ENCODE measurements at places on chromosomes 6 and 20.

DNA sequence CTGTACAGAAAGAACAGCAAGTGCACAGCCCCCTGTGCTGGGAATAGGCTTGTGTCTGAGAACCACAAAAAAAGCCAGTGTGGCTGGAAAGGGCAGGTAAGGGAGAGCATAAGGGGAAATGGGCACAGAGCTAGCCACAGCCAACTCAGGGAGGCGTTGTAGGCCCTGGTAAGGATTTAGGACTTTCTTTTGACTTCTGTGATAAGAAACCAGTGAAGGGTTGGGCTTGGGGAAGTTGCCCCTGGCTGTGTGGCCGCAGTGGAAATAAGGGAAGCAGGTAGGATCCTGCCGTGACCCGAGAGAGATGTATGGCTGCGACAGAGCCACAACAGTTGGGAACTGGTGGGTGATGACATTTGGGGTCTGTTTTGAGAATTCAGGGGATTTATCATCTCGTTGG lies 30.0 kb upstream of the PHACTR2 start:
- DNase-seq = no peak

- DNase-seq = no peak
These were observed 29.2 kb downstream of the MBOAT1 start for GRCh38 chr6:20182926-20183521.

DNA sequence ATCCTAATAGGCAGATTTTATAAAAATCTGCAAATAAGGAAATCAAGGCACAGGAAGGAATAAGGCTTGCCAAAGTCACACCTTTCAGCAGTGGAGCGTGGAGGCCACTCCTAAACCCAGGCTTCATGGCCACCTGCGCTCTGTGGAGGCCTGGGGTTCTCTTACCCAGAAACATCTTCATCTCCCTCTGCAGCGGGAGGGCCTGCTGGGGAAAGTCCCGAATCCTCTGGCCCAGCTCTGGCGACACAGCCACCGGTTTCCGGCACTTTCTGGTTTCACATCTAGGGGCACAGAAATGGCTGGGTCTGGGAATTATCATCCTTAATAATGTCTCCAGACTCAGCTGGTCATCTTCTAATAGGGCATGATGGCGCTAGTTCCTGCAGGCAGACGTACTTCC lies 4.2 kb downstream of the TRIM10 start:
- no peak for DNase-seq

DNA sequence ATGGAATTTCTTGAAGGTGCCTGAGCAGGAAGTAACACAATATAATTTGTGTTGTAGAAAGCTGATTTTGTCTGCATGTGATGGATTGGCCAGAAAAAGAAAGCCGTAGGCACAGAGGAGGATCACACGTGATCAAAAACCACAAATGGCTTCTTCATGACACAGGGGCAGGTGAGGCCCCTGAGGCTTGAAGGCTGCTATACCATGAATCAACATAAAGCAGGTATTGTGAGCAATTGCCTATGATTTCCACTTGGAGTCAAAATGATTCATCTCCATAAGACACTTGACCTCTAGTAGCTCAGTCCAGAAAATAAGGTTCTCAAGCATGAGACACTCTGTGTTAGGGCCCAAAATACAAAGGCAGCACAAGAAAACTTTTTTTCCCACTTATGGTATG lies 42.4 kb upstream of the EYA4 start:
- no peak for DNase-seq

DNA sequence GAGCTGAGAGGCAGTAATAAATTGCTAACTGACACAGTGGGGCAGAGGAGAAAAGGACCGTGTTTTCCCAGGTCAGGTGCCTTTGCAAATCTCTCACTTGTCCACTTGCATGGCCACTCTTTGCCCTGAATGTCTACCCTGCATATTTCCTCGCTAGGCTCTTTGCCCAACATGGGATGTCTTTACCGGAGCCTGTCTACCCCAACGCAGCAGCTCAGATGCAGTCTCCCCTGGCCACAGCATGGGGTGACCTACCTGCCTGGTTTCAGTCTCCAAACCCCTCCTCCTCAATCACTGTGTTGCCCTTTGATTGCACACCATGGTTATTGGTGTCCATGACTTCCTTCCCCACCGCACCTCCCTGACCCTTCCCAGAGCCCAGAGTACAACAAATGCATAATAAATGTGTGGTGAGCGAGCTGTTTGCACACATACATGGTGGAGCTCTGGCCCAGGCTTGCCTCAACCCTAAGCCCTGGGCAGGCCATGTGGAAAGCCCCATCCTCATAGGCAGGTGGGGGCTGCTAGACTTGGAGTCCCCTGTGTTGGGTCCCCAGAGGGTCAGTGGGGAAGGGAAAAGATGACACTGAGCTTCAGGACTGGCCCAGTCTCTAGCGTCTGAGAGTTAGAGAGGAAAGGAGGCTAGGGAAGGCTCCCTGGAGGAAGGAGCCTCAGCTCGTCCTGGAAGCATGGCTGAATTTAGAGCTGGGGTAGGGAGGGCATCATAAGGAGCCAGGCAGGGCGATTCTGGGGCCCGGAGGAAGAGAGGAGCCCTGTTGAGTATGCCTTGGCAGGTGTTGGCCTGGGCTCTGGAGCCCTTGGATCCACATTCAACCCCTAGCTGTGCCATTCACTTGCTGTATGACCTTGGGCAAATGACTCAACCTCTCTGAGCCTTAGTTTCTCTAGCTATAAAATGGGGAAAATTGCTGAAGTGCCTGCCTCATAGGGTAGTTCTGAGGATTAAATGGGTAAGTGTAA lies 4.4 kb upstream of the BPIFB6 start:
- no peak for DNase-seq

DNA sequence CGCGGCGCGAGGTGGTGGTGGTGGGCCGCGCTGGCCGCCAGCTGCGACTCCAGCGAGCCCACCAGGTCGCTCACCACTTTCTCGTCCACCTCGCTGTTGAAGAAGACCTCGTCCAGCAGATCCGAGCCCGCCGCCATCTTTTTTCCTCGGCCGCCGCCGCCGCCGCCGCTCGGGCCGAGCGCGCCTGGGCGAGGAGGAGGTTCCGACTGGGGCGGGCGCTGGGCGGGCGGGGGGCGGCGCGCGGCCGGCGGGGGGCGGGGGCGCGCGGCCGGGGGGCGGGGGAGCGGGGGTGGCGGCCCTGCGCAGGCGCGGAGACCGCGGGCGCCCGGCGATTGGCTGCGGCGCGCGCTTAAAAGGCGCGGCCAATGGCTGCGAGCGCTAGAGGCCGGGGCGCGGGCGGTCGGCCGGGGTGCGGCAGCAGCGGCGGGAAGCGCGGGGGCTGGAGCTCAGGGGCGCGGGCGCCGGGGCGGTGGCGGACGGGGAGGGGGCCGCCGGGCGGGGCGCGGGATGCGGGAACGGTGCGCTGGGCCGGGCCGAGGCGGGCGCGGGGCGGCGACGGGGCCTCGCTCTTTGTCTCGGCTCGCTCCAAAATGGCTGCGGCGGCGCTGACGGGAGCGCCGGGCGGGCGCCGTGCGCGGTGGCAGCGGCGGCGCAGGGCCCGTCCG lies at the start of gene TAF4:
TAF4 (minus strand) TSS at position 208 of the 665 bp plus-strand sequence; CDS start at position 137, 71 bp downstream.
- DNase-seq = no peak

DNA sequence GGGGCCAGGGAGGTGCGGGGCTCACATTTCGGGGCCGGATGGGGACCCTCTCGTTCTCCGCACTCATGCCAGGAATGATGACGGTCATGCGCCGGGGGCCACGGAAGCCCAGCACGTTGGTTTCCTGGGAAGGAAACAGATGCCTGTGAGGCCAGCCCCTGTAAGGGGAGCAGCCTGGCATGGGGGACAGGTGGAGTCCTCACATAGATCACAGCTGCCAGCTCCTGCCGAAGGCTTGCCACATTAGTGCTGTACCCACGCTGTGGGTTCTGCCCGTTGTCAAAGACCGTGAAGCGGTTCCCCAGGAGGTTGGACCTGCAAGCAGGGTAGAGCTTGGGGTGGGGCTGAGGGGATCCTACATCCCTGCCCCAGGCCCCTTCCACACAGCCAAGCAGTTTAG lies 6.7 kb upstream of the TEAD3 start:
- DNase-seq = no peak

DNA sequence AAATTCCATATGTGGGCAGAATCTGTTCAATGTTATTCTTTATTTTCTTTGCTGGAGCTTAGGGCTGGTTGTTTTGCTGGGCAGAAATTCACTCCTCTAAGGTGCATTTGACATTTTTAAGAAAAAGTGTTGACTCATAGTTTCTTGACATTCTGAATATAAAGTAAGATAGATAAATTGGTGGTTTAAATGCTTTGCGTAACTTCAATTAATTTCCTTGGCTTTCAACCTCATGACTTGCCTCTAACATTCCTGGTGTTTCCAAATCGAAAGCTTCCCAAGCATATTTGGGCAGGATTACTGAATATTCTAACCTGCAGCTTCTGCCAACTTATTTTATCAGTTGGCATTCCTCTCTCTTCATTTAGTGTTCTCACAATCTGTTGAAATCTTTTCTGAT lies 718.7 kb upstream of the ADGRB3 start:
- DNase-seq = no peak

GRCh38 chr6:3771407-3772011 lies 20.0 kb upstream of the PXDC1 start:
- DNase-seq = no peak

GRCh38 chr6:54772610-54773009 lies 74.0 kb upstream of the FAM83B start:
- DNase-seq = no peak

DNA sequence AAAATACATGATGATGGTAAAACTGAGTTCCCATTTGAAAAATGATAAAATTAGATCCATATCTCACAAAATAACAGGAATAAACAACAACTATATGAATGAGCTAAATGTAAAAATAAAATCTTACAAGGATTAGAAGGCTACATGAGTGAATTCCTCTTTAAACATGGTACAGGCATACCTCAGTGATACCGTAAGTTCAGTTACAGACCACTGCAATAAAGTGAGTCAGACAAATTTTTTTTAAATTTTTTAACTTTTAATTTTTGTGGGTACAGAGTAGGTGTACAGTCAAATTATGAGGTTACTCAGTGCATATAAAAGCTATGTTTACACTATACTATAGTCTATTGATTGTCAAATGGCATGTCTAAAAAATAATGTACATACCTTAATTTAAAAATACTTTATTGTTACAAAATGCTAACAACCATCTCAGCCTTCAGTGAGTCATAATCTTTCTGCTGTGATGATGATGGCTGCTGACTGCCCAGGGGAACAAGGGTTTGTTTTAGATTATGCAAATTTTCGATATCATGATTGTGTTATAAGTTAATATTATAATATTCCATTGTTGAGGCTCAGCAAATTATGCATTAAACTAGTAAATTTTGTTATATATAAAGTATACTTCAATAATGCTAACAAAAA lies 222.8 kb upstream of the RUNX2 start:
- no peak for DNase-seq

GRCh38 chr6:77464495-77464867 lies 1.2 kb upstream of the HTR1B start:
- DNase-seq = no peak

DNA sequence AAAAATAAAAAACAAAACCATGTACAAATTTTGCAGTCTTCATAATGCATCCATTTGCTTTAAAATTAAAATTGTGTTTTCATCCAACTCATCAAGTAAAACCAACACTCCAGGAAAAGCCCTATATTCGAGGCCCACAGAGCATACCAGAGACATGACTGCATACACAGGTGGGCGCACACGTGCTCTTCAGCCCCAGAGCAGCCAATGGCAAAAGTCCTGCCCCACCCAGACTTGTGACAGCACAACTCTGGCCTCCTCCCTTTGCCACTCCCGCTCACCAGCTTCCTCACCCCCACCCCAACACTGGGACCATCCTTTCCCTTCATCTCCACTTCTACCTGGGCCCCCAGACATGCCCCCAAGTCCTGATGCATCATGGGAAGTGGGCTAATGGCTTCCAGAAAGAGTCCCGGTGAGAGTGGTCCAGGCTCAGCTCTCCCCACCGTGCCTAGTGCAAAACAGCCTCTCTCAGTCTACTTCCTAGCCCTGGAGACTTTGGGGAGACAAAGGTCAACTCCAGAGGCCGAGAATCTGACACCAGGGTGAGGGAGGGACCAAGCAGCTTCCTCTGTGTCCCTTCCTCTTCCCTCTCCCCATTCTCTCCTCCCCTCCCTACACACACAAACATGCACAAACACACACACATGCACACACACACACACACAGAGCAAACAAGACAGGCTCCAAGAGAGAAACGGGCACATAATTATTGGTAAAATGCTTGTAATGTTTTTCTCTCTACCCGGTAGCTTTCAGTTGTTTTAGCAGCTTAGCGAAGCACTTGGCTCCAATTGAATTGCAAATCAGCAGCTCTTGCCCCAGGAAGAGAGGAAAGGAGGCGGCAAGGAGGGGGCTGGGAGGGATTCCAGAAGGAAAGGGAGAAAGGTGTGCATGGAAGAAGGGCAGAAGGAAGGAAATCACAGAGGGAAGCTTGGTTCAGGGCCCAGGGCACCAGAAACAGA lies 14.3 kb downstream of the GRM4 start:
- DNase-seq = no peak

DNA sequence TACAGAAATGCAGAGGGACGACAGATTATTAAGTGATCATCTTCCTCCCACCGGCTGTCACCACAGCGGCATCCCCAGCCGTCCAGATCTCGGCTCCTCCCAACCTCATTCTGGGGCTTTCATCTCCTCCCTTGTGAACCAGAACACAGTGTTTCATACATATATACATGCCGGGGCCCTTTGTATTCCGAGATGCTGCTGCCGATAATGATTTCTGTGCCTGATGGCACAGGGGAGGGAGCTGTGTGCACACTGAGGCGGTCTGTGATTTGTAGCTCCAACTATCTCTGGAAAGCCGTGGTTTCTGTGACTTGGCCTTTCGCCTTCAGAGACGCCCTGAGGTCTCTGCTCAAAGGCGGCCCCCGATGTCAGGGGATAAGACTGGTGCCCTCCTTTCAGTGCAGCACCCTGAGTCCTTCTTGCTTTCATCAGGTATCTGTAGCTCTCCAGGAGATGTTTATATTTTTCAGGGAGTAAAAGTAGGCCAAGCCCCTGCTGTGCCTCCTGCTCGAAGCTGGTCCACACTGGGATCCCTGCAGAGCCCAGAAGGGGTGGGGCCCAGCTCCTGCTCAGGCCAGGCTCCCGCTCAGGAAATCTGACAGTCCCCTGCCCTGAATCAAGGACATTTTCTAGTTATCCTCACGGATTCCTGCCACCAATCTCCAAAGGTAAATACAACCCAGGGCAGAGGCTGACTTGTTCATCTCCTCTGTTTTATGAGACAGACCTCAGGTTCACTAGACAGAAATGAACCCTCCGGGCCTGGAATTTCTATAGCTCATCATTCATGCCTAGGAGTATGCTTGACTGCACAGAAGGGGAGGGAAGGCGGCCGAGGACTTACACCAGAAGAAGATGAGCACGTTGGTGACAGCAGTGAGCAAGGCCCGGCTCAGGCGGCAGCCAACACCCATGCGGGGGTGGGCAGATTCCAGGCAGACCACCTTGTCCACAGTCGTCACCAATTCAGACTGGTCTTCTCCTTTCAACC lies 11.2 kb downstream of the LEMD2 start:
- DNase-seq = peak; percentile 65

Measured in renal pelvis (tissue), 12 donors.